ENCODE measurements at places on chromosomes 1 and 21.

DNA sequence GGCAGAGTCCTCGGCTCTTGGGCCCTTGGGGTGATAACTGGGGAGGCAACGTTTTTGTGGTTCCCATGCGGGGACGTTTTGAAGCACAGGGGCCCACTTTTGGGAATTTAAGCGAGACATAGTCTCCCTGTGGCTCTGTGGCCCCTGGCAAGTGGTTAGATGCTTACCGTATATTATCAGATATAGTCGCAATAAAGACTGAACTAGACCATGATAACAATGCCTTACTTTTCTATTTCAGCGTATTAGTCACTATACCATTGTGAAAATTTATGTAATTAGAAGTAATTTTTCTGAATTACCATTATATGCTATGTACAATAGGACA, 538 bp upstream of the RCAN1 start:
- no peak for DNase-seq

- DNase-seq, result no peak
These were observed 943 bp downstream of the ERRFI1 start for GRCh38 chr1:8025061-8025670.

- DNase-seq, result no peak
These were observed 116.3 kb upstream of the ADAMTS5 start for GRCh38 chr21:27083144-27083543.

GRCh38 chr1:44131411-44131810, 10.0 kb downstream of the KLF18 start:
- no peak for DNase-seq

- DNase-seq, result no peak
These were observed 904 bp downstream of the GJB3 start for GRCh38 chr1:34781844-34782391.

GRCh38 chr1:20999525-21000244, 177.0 kb downstream of the EIF4G3 start:
- no peak for DNase-seq

DNA sequence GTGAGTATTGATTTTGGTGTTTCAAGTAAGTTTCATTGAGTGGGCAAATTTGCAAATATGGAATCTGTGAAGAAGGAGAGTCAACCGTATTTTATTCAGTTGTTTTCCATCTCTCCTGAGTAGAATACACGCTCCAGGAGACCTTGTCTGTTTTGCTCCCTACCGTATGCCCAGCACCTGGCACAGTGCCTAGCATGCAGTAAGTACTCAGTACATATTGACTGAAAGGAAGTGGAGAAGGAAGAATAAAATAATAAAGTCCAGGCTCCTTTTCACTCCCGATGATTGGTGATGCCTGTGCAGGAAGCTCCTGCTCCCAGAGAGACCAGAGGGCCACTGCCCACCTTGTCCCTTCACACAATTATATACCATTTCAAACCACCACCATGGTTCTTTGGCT, 59.4 kb upstream of the NEK2 start:
- no peak for DNase-seq

All from activated CD8-positive, alpha-beta memory T cell treated with anti-CD3 and anti-CD28 coated beads for 1 hour (primary cell).